Astrocyte of the hippocampus (primary cell): ENCODE measurements at places on chromosomes 12 and 14.

- peak; percentile 93 for DNase-seq
These were observed at the start of gene LRP1 for GRCh38 chr12:57127726-57128518. Gene LRP1, plus strand, starts transcription at chr12:57128483. Its CDS starts 482 bp downstream, at chr12:57128965.

DNA sequence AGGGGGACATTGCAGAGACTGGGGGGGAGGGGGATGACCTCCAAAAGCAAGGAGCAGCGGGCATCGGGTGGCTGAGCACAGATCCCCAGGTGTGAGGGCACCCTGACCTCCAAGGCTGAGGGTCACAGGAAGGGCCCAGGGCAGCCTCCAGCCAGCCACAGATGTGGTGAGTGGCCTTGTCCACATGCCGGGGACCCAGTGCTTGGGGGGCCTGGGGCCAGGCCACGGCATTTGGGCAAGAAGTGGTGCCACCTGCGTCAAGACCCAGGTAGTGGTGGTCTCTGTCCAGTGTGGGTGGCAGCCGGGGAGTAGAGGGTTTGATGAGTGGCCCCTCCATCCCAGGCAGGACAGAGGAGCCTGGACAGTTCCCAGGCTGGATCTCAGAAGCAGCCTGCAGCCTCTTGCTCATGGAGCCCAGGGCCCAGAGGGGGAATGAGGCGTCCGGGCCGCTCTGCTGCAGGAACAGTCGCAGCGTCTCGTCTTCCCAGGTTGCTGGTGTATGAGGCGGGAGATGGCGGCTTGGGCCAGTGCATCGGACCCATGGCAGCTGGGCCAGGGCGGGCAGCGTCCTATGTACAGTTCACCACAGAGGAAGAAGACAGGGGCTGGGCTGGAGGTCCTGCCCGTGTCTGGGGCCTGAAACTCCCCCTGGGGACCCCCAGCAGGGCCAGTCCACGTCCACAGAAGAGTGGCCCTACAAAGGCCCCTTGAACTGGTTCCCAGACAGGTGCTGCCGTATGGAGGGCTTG, 33.5 kb downstream of the CCNK start:
- DNase-seq: no peak

DNA sequence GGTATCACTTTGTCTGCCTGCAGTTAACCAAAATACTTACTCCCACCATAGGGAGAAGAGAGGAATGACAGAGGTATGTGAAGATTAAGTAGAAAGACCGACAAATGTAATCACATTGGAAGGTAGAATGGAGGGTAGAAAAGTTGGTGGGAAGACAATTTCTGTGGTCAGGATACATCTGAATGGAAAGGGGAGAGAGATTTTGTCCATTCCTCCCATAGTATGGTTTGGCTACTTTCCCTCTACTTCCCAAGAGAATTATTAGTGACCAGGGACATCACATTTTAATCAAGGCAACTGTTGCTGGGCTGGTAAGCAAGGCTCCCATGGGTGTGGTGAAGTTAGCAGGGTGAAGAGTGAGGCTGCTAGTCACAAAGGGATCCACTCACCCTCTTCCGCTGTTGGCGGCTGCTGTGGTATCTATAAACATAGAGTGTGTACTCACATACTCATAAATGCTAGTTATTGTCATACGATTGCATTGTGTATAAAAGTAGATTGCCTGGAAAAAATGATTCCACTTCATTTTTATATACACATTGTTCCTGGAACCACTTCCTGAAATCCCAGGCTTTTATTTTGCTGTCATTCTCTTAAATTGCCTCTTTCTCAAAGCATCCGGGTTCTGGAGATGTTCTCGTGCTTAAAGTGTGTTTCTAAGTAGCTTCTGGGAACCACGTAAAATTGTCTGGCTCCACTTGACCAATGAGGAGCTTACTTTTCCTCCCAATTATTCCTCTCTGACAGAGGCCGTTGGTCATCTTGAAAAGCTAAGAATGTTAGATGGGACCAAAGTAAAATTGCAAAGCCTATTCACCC, 413.1 kb downstream of the ZFP36L1 start:
- peak; percentile 57 for DNase-seq

- DNase-seq: no peak
These were observed 18.4 kb upstream of the MAP3K9 start for GRCh38 chr14:70827752-70828151.

DNA sequence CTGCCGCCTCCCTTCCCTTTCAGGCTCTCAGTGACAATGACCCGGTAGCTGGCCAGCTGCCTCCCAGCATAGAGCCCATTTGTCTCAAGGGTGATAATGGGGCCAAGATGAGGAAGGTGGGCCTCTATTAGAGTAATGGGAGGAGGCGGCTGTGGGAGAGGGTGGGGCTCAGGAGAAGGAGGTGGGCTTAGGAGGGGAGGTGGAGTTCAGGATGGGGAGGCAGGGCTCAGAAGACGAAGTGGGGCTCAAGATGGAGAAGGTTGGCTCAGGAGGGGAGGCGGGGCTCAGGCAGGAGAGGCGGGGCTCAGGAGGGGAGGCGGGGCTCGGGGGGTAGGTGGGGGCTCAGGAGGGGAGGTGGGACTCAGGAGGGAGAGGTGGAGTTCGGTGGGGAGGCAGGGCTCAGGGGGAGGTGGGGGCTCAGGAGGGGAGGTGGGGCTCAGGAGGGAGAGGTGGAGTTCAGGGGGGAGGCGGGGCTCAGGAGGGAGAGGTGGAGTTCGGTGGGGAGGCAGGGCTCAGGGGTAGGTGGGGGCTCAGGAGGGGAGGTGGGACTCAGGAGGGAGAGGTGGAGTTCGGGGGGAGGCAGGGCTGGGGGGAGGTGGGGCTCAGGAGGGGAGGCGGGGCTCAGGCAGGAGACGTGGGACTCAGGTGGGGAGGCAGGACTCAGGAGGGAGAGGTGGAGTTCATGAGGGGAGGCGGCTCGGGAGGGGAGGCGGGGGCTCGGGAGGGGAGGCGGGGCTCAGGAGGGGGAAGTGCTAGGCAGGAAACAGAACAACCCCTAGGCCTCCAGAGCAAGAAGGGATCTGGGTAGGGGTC, 36.8 kb downstream of the IQSEC3 start:
- no peak for DNase-seq

- peak; percentile 52 for DNase-seq
These were observed 192.3 kb downstream of the ANO4 start for GRCh38 chr12:100986595-100987547.

DNA sequence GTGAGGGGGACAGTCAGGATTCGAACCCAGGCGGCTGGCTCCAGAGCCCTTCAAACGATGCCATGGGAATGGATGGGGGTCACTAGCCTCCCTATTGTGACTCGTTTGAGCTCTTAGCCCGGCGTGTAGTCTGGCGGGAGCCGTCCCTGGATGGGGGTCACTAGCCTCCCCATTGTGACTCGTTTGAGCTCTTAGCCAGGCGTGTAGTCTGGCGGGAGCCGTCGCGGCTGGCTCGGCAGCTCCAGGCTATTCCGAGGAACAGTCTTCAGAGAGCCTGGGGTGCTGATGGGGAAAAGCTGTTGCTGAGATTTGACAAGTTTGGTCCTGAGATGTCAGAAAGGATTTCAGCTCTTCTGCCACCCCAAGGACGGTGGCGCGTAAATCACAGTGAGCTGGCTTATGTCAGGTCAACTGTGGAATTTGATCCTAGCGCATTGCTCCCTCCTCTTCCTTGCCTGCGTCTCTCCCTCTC, 58.3 kb downstream of the CALM1 start:
- DNase-seq: no peak

DNA sequence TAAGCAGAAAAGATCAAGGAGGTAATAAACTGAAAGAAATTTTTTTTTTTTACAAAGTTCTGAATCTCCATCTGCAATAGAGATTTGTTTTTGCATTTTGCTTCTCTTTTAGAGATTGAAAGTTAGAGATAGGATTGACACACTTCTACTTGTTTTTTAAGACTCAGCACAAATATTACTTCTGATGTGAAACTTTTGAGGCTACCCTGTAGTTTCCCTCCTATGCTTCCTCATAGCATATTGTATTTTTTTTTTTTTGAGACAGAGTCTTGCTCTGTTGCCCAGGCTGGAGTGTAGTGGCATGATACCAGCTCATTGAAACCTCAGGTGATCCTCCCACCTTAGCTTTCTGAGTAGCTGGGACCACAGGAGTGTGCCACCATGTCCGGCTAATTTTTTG, 32.1 kb upstream of the SGPP1 start:
- DNase-seq: no peak

- DNase-seq: no peak
These were observed 40.5 kb downstream of the PRMT8 start for GRCh38 chr12:3531496-3531895.

DNA sequence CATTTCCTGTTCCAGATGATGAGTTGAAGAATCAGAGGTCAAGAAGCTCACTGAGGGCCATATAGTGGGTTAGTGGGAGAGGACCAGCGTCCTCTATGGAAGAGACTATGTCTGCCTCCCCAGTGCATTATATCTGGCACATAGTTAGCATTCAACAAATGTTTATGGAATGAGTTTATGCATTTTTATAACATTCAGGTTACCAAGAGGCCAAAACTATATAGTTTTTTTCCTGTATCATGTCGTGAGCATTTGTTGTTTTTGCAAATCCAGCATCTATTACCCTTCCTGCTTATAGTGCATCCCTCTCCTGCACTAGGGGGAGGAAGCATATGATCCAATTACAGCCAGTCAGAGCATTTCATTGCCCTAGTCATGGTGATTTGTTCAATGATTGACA, 60.6 kb downstream of the SUDS3 start:
- no peak for DNase-seq
